ENCODE measurements at places on chromosomes 6 and 20.

GRCh38 chr6:47905717-47906116 lies 123.9 kb downstream of the OPN5 start:
- no peak for DNase-seq

GRCh38 chr20:4041748-4042411 lies 26.5 kb upstream of the RNF24 start:
- DNase-seq, result no peak

GRCh38 chr20:7346562-7346961 lies 579.1 kb downstream of the BMP2 start:
- DNase-seq, result no peak

GRCh38 chr20:50339466-50339901 lies 148.9 kb downstream of the CEBPB start:
- DNase-seq, result no peak

DNA sequence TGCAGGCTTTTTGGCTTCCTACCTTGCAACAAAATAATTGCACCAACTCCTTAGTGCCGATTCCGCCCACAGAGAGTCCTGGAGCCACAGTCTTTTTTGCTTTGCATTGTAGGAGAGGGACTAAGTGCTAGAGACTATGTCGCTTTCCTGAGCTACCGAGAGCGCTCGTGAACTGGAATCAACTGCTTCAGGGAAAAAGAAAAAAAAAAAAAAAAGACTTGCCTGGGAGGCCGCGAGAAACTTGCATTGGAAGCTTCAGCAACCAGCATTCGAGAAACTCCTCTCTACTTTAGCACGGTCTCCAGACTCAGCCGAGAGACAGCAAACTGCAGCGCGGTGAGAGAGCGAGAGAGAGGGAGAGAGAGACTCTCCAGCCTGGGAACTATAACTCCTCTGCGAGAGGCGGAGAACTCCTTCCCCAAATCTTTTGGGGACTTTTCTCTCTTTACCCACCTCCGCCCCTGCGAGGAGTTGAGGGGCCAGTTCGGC lies 420 bp downstream of the SOX4 start:
- no peak for DNase-seq

DNA sequence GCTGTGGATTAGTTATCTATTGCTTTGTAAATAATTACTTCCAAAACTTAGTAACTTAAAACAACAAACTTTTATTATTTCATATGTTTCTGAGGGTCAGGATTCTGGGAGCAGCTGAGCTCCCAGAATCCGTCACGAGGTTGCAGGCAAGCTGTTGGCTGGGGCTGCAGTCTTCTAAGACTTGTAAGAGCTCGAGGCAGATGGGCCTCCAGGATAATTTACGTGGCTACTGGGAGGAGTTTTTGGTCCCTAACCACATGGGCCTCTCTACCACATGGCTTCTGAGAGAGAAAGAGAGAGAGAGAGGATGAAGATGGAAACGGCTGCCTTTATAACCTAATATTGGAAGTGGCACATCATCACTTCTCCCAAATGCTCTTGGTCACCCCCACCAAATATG lies 64.9 kb upstream of the SULF2 start:
- no peak for DNase-seq

DNA sequence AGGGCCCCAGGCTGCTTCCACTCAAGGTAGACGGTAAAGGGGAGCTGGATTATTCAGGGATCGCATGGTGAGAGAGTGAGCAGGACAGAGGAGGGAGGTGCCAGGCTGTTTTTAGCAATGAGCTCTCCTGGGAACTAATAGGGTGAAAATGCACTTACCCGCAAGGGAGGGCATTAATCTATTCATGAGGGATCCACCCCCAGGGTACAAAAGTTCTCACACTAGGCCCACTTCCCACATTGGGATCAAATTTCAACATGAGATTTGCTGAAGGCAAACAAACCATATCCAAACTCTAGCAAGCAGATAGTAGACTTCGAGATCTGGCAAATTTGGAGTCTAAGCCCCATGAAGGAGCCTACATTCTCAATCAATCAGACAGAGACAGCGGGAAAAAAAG lies 408.6 kb downstream of the RNF144B start:
- no peak for DNase-seq

GRCh38 chr6:160086754-160087153 lies 34.9 kb upstream of the SLC22A1 start:
- no peak for DNase-seq

DNA sequence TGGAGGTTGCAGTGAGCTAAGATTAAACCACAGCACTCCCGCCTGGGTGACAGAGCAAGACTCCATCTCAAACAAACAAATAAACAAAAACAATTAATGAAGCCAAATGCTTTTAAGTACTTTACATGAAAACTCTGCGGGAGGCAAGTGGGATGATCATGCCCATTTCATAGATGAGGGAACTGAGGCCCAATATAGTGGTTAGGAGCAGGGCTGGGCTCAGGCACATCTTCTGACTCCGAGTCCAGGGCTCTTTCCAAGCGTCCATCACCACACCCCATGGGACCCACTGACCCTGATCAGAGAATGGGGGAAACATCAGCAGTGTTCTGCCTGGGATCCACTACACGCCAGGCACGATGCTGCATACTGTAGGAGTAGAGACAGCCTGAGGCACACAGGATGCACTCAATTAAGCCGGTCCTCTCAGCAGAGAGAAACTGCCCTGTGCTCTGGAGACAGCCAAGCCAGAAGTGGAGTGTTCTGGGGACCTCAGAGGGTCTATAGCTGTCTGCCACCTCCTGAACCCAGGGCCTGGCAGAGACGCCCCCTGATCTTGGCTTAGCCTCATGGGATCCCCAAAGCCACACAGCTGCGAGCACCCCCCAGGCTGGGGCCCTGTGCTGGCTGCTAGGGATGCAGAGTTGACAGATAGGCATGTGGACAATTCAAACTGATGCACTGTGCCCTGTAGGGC lies 13.5 kb downstream of the TTBK1 start:
- no peak for DNase-seq

GRCh38 chr20:13492001-13492481 lies 146.7 kb downstream of the TASP1 start:
- DNase-seq, result no peak

- DNase-seq, result no peak
Measured at GRCh38 chr20:11158146-11158545, 484.3 kb upstream of the JAG1 start.

DNA sequence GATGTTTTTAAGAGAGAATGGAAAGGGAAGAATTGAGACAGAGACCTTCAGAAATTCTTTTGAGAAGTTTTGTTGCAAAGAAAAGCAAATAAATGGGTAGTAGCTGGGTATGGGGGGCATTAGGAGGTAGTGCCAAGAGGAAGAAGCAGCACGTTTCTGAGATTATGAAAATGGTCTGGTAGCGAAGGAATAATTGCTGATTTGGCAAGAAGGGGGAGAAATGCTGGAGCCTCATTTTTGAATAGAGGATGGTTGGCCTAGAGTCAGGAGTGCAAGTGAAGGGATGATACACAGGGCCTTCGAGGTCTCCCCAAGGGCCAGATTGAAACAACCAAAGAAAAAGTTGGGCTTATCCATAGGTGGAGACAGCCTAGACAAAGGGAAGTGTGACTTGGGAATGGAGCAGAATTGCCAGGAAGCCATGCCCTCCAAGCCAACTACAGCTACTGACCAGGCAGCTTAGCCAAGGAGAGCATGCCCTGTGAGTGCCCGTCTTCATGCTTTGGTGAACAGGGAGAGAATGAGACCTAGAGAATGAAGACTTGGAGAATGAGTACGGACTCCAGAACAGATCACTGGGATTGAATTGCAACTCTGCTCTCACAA lies 14.2 kb upstream of the TBC1D7 start:
- no peak for DNase-seq

GRCh38 chr6:33207552-33208090 lies 679 bp upstream of the RING1 start:
- DNase-seq, result no peak

GRCh38 chr6:44804016-44804415 lies 416.5 kb downstream of the CDC5L start:
- no peak for DNase-seq

DNA sequence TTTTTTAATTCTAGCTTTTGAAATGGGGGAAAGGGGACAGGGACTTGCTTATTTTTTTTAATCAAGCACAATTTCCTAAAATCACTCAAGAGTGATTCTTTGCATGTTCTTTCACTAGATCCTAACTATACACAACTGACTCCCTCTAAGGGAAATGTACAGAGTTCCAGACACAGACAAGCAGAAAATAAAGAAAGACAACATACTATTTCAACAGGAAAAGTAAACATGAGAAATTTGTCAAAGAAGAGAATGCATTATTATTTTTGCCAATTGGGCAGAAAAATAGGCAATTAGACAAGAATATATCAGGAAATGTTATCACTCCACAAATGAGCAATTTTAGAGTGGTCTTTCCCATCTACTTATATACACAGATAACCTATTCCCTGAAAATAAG lies 128.2 kb downstream of the RNGTT start:
- DNase-seq, result no peak

GRCh38 chr6:4608361-4609115 lies 167.7 kb upstream of the CDYL start:
- no peak for DNase-seq

DNA sequence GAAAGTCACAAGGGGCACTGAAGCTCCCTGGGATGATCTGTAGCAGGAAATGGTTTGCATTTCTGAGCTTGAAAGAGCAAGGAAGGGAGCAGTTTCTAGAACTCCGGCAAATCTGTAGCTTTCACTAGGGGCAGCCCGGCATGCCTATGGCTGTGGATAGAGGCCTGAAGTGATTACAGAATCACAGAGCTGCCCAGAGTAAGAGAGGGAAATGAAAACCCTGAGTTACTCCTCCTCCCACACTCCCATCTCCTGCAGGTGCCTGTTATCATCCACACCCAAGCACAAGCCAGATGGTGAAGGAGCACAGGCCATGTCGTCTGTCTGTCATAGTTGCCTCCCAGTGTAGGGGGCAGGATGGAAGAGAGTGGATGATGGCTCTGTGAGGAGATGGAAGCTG lies 37.1 kb downstream of the HLA-F start:
- no peak for DNase-seq
